ENCODE measurements at places on chromosomes 7 and 10. TPM values are rescaled to one million over a fixed set of nuclear protein-coding genes. Genes with fewer than 3 reads are reported as not detected.

GRCh38 chr7:155257482-155258225, 40.0 kb upstream of the INSIG1 start:
- H3K36me3 ChIP-seq, result no peaks in the 10 kb centered on the region
- no peak overlapping the region for H3K27ac ChIP-seq
- H3K4me3 ChIP-seq, result no peak overlapping the region
- peaks cover 18% of the 10 kb centered on the region for H3K4me1 ChIP-seq
- peaks cover 8% of the 10 kb centered on the region for H3K27me3 ChIP-seq

DNA sequence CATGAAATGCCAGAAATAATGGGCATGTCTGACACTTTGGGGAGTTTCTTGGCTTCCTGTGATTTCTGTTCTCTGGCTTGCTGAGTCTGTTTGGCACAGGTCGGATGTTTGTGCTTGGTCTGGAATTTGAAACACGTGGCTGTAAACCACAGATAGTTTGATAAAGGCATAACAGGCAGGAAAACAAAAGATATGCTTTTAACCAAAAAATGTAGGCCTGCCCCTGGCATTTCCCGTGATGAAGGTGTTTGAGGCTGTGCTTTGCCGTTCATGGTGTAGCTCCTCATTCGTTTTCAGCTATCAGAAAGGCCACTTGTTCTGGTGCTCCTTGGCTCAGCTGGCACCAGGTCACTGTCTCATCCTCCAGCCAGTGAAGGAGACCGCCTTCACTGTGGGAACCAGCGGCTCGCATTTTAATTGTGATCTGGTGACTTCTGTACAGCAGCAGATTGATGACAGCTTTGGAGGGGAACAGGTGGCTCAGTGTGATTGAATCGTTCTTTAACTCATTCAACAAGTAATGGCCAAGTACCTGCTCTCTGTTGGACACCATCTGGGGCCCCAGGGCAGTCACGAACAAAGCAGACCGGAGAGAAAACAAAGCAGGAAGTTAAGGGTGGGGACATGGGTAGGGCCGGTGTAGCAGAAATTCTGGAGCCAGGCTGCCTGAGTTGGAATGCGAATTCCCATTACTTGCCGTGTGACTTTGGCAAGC, 111.5 kb downstream of the CCNY start:
- no peaks in the 10 kb centered on the region for H3K27me3 ChIP-seq
- H3K36me3 ChIP-seq, result peaks cover 28% of the 10 kb centered on the region
- peak overlapping the region; percentile 68 for H3K4me3 ChIP-seq
- DNase-seq, result peak; percentile 22
- H3K27ac ChIP-seq, result peak overlapping the region; percentile 89

DNA sequence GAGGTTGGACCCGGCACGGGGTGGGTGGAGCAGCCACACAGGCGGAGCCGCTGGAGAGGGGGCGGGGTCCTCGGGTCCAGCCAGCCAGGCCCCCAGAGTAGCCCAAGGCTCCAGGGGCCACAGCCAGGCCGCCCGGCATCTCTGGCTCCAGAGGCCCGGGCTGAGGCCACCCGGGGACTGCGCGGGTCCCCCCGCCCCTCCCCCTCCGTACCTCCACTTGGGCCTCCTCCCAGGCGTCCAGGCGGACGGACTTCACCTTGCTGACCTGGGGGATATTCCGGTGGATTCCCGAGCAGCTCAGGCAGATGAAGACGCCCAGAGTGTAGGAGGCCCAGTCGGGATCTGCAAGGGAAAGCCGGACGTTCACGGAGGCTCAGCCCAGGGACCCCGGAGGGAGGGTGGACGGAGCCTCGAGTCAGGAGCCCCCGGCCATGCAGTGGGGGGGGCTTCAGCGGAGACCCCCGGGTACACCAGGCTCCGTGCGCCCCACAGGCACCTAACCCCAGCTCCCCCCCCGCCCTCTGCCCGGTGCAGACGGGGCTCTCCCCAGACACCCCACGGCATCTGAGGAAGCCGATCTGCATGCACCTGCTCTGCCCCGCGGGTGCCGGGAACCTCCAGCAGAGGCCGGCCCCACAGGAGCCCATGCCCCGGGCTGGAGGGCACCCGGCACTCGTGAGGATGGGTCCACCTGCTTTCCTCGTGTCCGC, 19.2 kb downstream of the ADAP1 start:
- H3K27ac ChIP-seq, result no peak overlapping the region
- H3K4me3 ChIP-seq, result no peak overlapping the region
- H3K36me3 ChIP-seq, result peaks cover 35% of the 10 kb centered on the region
- DNase-seq, result no peak

GRCh38 chr7:69739931-69740431, 141.7 kb downstream of the AUTS2 start:
- H3K27me3 ChIP-seq, result no peaks in the 10 kb centered on the region
- no peak for DNase-seq
- H3K4me3 ChIP-seq, result no peak overlapping the region
- no peak overlapping the region for H3K27ac ChIP-seq

GRCh38 chr7:1448958-1449357, 10.3 kb downstream of the MICALL2 start:
- H3K4me1 ChIP-seq, result no peaks in the 10 kb centered on the region
- H3K4me3 ChIP-seq, result no peak overlapping the region
- no peaks in the 10 kb centered on the region for H3K27me3 ChIP-seq
- no peak overlapping the region for H3K27ac ChIP-seq
- H3K36me3 ChIP-seq, result no peaks in the 10 kb centered on the region

DNA sequence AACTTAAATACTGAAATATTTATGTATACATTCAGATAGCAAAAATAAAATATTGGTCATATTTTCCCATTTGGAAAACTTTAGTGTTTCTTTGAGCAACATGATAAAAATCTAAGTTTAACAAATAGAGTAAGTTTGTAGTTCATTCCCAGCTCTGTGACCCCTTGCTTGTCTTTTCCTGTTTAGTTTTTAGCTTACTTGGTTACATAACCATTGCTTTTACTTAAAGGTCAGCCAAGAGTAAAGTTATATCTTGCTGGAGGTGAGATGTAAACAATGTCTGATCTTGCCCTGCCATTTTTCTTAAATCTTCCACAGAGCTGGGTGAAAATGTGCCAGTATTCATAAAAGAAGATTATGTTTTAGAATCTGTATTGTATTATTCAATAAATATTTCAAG, 46.7 kb upstream of the MDFIC start:
- no peaks in the 10 kb centered on the region for H3K27me3 ChIP-seq
- no peak overlapping the region for H3K4me3 ChIP-seq
- DNase-seq, result no peak
- no peaks in the 10 kb centered on the region for H3K4me1 ChIP-seq

- H3K27ac ChIP-seq, result no peak overlapping the region
- H3K27me3 ChIP-seq, result no peaks in the 10 kb centered on the region
- no peaks in the 10 kb centered on the region for H3K4me1 ChIP-seq
These were observed 156.0 kb downstream of the ZNF33B start for GRCh38 chr10:42482411-42482810.

The LRRC17 gene
- total RNA-seq, result 0.18 TPM

The ARHGEF35 gene
- 3.6 TPM for total RNA-seq

The HTR7 gene
- not detected for total RNA-seq

The ITPRID1 gene
- not detected for total RNA-seq

Measured in activated T-helper 2 cell treated with anti-CD3 and anti-CD28 coated beads, Interferon-gamma antibody, Interleukin-2, Interleukin-4, amounts not matched to agents 10 μg/mL and 5 μg/mL and 100 μg/mL, durations not matched to agents 14 hours and 24 hours and 36 hours (primary cell).